Activated CD4-positive, alpha-beta T cell treated with anti-CD3 and anti-CD28 coated beads, Interleukin-2, amount 50 U/mL, for 24 hours (primary cell): ENCODE measurements at places on chromosomes 16 and 17.

- no peak for DNase-seq
Observed at GRCh38 chr17:47654991-47655390, 5.3 kb downstream of the KPNB1 start.

- no peak for DNase-seq
Observed at GRCh38 chr17:59633658-59634359, 14.1 kb downstream of the CLTC start.

DNA sequence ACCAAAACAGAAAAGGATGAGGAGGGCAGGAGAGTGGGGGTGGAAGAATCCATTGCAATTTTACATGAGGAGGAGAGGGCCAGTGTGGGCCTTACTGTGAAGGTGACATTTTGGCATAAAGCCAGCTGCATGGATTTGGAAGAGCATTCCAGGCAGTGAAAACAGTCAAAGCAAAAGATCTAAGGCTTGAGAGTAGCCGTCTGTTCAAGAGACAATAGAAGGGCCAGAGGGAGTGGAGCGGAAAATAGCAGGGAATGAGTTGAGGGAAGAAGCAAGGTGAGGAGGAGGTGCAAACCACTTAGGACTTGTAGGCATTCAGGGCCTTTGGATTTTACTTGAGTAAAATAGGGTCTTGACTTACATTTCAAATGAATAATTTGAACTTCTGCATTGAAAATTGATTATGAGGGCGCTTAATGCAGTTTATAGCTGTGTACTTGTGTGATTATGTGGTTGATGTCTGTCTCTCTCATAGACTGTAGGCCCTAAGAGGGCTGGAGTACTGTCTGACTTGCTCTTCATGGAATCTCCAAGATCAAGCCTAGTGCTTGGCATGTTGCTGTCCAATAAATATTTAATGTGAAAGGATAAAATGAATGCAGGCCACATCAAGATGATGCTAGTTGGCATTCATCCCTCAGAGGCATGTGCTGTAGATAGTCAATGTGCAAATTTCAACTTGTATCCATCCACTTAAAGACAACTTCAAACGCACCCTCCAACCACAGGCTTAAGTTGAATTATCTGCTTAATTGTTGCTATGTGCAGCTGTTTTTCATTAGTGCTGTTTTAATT, 772.1 kb upstream of the RBFOX1 start:
- no peak for DNase-seq

GRCh38 chr17:81166033-81166492, at the start of gene AATK:
Gene AATK (minus strand): TSS chr17:81166221. CDS start chr17:81165992, 229 bp downstream.
- DNase-seq = no peak

DNA sequence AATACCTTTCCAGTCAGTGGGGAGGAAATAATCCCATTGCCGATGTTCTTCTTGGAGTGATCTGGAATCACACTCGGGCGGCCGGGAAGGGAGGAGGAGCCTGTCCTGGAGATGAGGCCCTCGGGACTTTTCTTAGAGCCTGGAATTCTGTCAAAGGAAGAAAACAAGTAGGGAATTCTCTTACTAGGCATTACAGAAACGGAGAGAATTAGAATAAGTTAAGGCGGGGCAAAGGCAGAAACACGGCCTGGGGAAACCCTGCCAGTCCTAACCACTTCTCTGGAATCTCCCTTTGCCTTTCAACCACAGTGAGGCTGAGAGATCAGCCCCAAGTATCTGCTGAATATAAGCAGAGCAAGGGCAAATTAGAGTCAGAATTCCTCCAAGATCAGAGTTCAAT, 27.8 kb downstream of the USP36 start:
- DNase-seq = no peak

DNA sequence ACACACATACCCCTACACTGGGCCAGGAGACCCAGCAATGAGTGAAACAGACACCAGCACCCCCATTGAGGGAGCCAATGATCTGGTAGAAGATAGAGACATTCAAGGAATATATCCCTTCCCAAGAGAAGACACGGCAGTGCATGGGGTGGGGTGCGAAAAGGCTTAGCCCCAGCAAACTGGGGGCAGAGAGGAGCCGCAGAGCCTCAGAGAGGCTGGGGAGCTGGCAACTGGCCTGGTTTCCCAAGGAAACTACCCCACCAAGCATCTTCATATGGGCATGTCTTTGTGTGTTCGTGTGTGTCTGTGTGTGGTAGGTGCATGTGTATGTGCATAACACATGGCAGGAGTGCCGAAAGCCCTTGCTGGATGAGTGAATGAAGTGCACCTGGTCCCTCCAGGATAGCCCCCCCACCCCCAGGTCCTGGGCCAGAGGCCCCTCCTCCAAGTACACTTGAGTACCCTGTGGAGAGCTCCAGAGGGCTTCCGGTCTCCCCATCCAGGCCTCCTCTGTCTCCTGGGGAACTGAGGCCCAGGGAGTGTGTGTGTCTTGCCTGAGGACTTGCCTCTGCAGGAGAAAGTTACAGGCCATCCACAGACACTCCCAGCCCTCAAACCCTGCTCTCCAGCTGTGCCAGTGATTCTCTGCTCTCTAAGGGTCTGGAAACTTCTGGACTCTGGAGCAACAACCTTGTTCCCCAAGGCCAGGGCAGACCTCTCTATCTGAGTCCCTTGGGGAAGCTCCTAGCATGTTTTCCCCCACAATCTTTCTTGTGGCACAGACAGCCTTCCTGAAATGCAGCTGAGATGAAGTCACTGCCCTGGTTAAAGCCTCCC, 15.9 kb downstream of the TBX2 start:
- DNase-seq = no peak

- no peak for DNase-seq
Observed at GRCh38 chr16:76345163-76345661, 68.0 kb downstream of the CNTNAP4 start.

DNA sequence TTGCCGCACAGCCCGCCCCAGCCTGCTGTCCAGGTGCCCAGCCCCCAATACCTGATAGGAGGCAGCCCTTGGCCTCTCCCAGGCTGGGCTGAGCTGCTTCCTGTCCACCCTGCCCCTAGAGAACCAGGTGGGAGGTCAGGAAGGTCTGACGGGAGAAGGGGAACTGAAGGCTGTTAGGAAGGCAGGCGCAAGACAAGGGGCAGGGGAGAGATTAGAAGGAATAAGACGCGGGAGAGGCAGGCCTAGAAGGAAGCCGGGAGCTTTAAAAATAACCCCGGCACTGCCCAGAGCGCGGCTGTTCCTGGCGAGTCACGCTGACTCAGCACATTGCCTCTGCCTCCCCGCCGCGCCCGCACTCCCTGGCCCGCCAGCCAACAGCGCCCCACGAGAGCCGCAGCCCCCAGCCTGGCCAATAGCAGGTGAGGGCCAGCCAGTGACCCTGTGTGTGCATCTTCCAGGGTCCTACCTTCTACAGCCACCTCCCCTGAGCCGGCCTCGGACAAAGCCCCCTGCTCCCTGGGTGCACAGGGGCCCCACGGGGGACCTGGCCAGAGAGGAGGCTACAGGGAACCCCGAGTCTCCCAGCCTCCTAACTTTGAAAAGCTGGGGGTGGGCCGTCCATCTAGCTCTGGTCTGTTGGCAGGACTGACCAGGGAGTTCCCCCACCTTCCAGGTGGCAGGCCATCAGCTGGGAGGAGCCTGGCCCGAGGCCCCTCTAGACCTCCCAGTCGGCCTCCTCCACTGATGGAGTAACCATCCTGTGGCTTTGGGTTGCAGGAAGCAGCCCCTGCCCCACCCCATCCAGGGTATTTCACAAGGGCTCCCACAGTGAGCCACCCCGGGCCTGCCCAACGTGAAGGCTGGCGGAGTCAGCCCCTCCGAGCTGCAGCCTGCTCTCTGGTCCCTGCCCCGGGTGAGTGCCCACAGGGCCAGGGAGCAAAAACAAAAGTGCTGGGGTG, 4.0 kb downstream of the MAFG start:
- DNase-seq = no peak
